ENCODE measurements at places on chromosomes 5 and 9. TPM values are rescaled to one million over a fixed set of nuclear protein-coding genes. Genes with fewer than 3 reads are reported as not detected.

Gene ABLIM3
- 320 TPM for total RNA-seq

Gene AGXT2
- total RNA-seq = not detected

Gene HTR4
- total RNA-seq = not detected

Gene SLC45A2
- not detected for total RNA-seq

Gene CACFD1
- 2.5 TPM for total RNA-seq

Gene MYOZ3
- total RNA-seq = not detected

Gene S1PR3
- total RNA-seq = 22.1 TPM

Gene EGFL7
- 47.6 TPM for total RNA-seq

Gene PCDH12
- total RNA-seq = 2.6 TPM
